ENCODE measurements at places on chromosomes 7 and 10.

DNA sequence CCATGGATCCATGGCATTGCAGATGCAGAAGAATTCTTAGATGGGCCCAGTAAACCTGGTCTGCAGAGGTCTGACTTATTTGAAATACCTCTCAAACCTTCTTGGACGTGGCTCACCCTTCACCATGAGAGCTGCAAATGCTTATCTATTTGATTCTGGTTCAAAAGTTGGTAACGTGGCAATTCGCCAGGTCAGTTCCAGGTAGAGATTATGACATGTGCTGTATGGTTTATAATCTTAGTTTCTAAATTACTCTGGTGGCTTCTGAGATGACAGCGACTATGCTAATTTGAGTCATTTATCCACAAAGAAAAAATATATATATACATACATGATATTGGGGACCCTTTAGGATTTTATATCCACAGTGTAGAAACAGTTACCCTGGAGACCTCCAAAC lies 68.8 kb downstream of the NRP1 start:
- DNase-seq, result no peak

DNA sequence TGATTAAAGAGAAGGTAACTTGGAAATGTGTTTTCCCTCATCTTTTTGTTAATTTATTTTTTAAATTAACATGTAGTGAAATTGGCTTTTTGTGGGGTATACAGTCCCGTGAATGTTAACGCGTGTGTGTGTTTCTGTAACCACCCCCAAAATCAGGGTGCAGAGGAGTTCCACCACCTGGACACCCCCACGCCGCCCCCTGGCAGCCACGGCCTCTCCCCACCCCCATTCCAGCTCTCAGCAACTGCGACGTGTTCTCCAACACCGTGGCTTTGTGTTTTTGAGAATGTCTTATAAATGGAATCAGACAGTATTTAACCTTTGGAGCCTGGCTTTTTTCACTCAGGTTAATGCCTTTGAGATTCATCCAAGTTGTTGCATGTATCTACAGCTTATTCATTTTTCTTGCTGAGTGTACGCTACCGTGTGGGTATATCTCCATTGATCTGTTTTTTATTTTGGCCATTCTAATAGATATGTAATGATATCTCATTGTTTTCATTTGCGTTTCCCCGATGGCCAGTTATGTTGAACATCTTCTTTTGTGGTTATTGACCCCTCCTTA lies 218.8 kb downstream of the EBF3 start:
- DNase-seq, result no peak

GRCh38 chr10:76396134-76396533 lies 964.7 kb downstream of the LRMDA start:
- no peak for DNase-seq

- DNase-seq, result no peak
These were observed 12.3 kb downstream of the NHLRC2 start for GRCh38 chr10:113866551-113867394.

GRCh38 chr7:13794581-13794980 lies 194.9 kb downstream of the ETV1 start:
- no peak for DNase-seq

GRCh38 chr7:17298102-17298839 lies at the start of gene AHR:
TSS of gene AHR (plus strand) at chr7:17298652. CDS start at chr7:17299265, 613 bp downstream.
- DNase-seq, result no peak

GRCh38 chr10:115844591-115844990 lies 428.4 kb downstream of the GFRA1 start:
- no peak for DNase-seq

- DNase-seq, result no peak
These were observed 258.0 kb upstream of the SP4 start for GRCh38 chr7:21169667-21170580.

GRCh38 chr7:45368129-45368807 lies 205.9 kb upstream of the ADCY1 start:
- DNase-seq, result no peak

GRCh38 chr7:2527505-2528467 lies 8.2 kb downstream of the LFNG start:
- DNase-seq, result peak; percentile 89

DNA sequence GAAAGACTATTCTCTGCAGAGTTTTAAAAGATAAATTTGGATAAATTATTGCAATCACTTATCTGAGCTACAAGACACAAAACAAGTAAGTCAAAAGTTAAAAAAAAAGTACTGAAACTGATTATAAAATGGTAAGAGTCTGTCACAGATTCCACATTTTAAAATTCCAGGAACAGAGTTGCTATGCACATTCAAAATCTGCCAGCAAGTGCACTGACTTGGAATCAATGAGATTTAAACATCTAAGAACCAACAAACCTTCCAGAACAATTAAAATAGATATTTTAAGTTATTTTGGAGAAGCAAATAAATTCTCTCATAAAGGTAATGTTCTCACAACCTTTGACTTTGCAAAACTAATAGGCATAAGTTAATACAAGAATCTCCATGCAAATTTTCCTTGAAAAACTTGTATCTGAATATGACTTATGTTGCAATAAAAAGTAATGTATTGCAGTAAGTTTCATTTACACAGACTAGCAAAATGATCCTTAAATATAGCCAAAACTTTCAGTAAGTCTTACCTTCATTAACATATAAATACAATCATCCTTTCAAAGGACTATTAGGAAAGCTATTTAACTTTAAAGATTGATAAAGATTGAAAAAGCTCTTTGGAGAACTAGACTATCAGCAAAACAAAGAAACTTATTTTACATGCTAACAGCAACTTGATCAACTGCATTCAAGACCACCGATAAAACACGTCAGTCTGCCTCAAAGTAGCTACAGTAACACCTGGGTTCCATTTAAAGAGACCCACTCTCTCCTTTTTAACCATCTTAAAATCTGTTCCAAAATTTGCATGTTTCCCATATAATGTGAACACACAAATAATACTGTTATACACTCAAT lies 4.4 kb downstream of the ETV1 start:
- no peak for DNase-seq

- DNase-seq, result no peak
These were observed 24.0 kb downstream of the BZW2 start for GRCh38 chr7:16670021-16670420.

DNA sequence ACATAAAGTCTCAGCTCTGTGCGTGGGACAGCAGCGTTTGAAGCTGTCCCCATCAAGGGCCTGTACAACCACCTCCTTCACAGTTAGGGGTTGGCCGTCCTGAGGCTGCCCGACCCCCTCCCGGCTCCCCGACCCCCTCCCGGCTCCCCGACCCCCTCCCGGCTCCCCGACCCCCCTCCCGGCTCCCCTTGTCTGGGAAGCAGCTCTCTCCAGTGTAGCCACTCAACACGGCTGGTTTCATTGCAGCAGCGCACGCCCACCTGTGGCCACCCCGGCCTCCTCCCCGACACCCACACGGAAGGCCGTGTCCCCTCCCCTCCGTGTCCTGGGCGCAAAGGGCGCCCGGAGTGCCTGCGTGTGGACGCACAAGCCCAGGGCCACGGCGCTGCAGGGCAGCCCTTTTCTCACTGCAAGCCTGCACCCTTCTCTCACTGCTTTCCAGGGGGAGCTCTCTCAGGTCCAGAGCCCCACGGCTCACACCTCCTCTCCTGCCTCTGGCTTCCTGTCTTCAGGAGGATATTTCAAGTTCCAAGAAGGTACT lies 20.9 kb upstream of the FAM20C start:
- DNase-seq, result no peak

DNA sequence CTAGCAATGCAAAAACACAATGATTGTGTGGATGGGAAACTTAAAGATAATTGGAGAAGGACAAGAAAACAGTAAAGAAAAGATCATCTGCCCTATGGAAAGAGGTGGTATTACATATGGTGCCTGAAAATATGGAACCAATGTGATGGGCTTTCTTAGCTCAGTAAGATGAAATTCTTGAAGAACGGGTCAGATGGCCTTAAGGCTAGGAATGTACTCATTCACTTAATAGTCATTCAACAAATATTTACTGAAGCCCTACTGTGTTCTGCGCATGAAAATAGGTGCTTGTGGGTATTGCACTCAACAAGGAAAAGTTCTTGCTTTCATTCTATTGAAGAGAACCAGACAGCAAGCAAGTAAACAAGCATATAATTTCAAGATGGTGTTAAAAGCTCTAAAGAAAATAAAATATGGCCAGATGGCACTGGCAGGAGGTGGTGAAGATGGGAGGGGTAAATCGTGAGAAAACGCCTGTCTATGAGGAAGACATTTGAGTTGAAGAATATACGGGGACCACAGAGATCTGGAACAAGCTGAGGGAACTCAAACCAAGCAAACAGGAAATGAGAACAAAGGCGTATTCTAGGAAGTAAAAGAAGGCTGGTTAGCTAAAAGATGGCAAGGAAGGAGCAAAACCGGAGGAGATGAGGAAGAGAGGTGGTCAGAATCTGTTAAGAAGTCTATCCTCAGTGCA lies 179.7 kb downstream of the ANK3 start:
- no peak for DNase-seq

DNA sequence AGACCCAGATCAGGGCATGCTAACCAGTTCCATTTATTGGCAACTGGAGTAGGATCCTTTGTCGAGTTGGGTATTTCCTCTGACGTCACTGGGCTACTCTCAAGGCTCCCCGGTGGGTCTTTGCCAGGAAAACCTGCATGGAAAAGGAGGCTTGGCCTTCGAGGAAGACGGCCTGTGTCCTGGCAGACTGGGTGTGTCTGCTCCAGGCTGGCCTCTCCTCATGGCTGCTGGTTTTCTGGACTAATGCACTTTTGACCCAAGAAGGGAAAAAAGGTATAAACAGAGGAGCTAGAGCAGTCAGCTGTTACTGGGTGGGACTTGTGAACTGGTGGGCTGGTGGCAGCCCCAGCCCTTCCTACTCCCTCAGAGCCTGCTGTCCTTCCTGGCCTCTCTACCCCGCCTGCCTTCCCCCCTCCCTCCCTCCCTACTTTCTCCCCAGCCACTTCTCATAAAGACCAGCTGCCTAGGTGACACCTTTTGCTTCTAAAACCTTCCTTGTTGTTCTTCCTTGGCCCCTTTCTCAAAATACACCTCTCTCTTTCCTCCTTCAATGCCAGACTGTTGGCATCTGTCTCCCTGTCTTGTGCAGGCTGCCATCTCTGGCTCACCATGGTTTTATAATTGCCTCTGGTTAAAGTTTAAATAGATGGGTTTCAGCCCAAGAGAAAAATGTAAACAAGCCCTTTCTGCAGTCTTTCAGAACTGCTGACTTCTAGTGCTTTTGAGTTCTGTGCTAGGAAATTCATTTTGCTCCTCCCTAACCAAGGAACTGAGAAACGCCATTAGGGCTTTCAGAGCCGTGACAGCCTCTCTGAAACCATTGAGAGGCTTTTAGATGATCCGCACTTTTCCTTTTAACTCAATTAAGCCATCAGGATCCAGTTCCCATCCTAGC lies 101.8 kb upstream of the MKLN1 start:
- no peak for DNase-seq

GRCh38 chr10:47160967-47161366 lies 139.0 kb upstream of the GDF10 start:
- DNase-seq, result no peak

GRCh38 chr10:76382381-76382851 lies 951.0 kb downstream of the LRMDA start:
- DNase-seq, result peak; percentile 50

- DNase-seq, result peak; percentile 83
These were observed at the start of gene NDUFB2 for GRCh38 chr7:140696680-140697446. TSS of gene NDUFB2 (plus strand) at chr7:140696708. CDS start at chr7:140696745, 37 bp downstream.

GRCh38 chr7:131034166-131034881 lies 293.4 kb upstream of the MKLN1 start:
- DNase-seq, result no peak

DNA sequence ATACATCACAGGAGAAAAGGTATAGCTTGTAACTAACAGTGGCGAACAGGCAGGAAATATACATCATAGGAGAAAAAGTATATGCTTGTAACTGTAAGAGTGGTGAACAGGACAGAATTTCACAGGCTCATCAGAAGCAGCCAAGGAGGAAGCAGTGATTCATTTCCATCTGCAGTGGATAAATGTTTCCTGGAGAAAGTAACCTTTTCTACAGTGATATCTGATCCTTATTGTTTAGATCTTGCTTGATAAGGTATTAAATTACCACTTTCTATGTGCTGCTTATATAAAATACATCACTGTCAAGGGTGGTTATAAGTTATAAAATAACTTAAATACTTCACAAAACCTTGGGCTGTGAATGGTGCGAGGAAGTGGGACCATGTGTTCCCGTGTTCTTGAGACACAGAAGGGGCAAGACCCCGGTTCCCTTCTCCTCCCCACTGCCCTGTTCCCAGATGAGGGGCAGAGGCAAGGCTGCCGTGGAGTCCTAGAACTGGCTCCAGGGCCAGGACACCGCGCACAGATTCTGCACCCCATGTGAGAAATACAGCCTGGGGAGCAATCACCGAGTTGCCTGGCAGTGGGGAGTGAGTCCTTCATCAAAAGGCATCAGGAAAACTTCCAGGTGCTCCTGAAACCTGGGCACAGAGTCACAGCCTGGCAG lies 135.2 kb downstream of the DIP2C start:
- DNase-seq, result no peak

- DNase-seq, result no peak
These were observed 468.3 kb downstream of the SORCS1 start for GRCh38 chr10:106696239-106696638.

DNA sequence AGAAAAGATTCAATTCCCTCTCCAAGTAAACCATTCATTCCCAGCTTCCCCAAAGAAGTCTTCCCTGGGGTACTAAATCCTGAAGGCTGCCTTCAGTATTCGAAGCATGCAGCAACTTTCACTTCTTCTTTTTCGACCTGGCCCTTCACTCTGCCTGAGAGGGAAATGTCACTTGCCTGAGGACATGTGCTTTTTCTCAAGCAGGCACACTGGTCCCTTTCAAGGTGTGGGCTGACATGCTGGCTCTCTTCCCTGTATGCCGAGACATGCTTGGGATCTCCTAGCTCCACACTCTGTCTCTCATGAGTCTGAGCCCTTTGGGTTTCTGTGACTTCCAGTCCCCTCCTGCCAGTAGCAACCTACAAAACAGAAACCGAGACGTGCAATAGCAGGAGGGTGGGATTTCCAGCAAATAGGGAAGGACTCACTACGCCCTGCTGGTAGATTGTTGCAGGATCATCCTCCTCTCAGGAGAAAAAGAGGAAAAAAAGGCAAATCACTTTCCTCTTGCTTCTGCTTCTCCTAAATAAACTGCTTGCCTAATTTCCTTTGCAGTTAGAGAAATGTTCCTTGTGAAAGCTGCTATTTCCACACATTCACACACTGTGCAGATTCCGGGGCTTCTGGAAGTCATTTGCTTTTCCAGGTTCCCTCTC lies 33.5 kb downstream of the FIGNL1 start:
- DNase-seq, result no peak
